CD8-positive, alpha-beta memory T cell (primary cell): ENCODE measurements at places on chromosomes 1 and 21. TPM values are rescaled to one million over a fixed set of nuclear protein-coding genes. Genes with fewer than 3 reads are reported as not detected.
A peak's percentile ranks its signal among the peaks of the same experiment; 100 is the strongest.

The CLDN17 gene
- not detected for total RNA-seq

GRCh38 chr1:114258074-114258473, 104.4 kb upstream of the SYT6 start:
- H3K4me3 ChIP-seq, result no peak overlapping the region
- no peaks in the 10 kb centered on the region for H3K36me3 ChIP-seq
- no peaks in the 10 kb centered on the region for H3K27me3 ChIP-seq
- no peak overlapping the region for H3K27ac ChIP-seq
- DNase-seq, result no peak
- no peaks in the 10 kb centered on the region for H3K4me1 ChIP-seq

- H3K4me1 ChIP-seq, result no peaks in the 10 kb centered on the region
- no peak overlapping the region for H3K4me3 ChIP-seq
- peaks cover 21% of the 10 kb centered on the region for H3K36me3 ChIP-seq
- DNase-seq, result no peak
Observed at GRCh38 chr1:113976609-113977278, 2.5 kb upstream of the OLFML3 start.

GRCh38 chr1:196466166-196466565, 142.1 kb downstream of the KCNT2 start:
- no peaks in the 10 kb centered on the region for H3K27me3 ChIP-seq
- H3K36me3 ChIP-seq, result no peaks in the 10 kb centered on the region
- no peaks in the 10 kb centered on the region for H3K4me1 ChIP-seq
- H3K27ac ChIP-seq, result no peak overlapping the region
- no peak for DNase-seq

DNA sequence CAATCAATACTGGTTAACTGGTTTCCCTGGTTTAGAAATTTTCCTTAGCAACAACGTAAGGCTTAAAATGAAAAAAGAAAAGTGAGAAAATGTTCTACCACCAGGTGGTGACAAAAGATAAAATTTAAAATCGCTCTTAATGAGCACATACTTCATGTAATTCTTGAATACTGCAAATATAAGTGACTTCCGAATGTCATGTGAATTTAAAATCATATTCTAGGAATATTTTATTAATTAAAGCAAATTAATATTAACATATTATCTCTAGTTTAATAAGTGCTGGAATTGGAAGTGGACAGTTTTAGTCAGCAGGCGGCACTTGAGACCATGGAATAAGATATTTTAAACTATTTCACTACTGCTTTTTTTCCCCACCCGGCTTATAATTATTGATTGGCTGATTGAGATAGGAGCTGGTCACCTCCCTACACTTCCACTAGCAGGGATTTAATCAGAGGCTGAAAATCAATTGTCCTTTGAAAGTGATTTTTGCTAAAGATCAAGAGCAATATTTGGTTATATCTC, 5.0 kb upstream of the ADAMTS1 start:
- DNase-seq, result no peak
- peaks cover 10% of the 10 kb centered on the region for H3K27me3 ChIP-seq
- peaks cover 15% of the 10 kb centered on the region for H3K4me1 ChIP-seq
- H3K4me3 ChIP-seq, result no peak overlapping the region
- H3K27ac ChIP-seq, result no peak overlapping the region

DNA sequence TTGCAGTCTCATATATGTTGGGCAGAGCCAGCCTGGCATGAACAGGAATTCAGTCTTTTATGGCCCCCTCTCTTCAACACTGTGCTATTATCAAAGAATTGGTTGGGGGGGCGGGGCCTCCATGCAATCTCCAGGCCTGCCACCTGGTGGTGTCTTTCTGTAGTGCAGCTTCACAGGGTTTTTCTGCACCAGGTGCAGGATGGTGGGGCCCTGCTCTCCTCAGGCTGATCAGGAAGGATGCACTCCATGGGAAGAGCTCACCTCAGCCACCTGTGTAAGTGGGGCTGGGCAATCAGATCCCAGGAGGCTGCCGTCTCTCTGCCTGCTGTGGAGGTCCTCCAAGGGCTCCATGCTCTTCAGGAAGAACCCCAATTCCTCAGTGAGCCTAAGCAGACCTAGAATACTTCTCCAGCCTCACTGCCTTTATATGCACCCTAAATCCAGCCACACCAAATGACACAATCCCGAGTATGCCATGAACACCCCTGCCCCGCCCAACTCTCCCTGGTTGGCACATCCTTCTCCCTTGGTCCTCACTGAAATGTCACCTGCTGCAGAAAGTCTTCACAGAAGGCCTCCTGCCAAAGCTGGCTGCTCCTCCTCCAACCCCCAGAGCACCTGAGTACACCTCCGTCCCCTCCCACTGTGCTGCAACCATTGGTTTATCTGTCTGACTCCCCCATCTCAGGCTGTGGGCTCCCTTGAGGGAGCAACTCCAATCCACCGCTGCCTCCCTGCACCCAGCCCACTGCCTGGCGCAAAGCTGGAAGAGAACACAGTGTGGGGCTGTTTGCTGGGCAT, 16.5 kb downstream of the STK40 start:
- no peaks in the 10 kb centered on the region for H3K36me3 ChIP-seq
- H3K27me3 ChIP-seq, result no peaks in the 10 kb centered on the region
- peak; percentile 82 for DNase-seq
- H3K4me1 ChIP-seq, result peaks cover 70% of the 10 kb centered on the region

GRCh38 chr1:64199154-64199553, 4.3 kb upstream of the UBE2U start:
- no peaks in the 10 kb centered on the region for H3K4me1 ChIP-seq
- H3K4me3 ChIP-seq, result no peak overlapping the region
- H3K36me3 ChIP-seq, result no peaks in the 10 kb centered on the region
- DNase-seq, result no peak
- H3K27me3 ChIP-seq, result no peaks in the 10 kb centered on the region
- no peak overlapping the region for H3K27ac ChIP-seq
